ENCODE measurements at places on chromosomes 2 and 18.

DNA sequence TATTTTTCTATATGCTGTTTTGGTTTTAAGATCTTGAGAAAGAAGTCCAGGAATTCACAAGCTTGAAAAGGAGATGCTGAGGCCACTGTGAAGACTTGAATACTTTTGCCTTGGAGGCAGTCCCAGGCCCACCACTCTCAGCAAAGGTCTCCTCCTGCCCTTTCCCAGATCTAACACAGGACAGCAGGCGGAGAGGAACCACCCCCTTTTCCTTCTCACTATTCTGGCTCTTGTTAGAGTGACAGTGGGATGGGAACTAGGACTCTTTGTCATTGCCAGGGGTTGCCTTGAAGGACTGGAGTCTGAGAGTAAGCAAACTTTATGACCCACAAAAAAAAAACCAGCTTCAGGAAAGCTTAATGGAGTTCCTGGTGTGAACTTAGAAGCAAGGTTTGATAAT, 54.7 kb downstream of the E2F6 start:
- DNase-seq: no peak

GRCh38 chr2:75099521-75099922, 99.8 kb downstream of the TACR1 start:
- no peak for DNase-seq

- no peak for DNase-seq
These were observed 47.4 kb downstream of the FSIP2 start for GRCh38 chr2:185785851-185786473.

GRCh38 chr2:151028691-151029176, 232.9 kb downstream of the RBM43 start:
- no peak for DNase-seq

DNA sequence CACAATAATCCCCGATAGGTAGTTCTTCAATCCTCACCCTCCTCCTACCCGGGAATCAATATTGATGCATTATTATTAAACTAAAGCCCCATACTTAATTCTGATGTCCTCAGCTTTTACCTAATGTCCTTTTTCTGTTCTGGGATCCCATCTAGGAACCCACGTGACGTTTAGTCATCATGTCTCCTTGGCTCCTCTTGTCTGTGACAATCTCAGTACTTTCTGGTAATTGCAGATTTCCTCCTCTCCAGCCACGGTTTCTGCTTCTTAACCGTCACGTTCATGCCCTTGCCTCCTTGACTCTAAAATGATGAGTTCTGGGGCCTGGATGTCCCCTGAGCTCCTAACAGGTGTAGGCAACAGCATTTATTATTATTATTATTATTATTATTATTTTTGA, 2.9 kb upstream of the DGKD start:
- no peak for DNase-seq

DNA sequence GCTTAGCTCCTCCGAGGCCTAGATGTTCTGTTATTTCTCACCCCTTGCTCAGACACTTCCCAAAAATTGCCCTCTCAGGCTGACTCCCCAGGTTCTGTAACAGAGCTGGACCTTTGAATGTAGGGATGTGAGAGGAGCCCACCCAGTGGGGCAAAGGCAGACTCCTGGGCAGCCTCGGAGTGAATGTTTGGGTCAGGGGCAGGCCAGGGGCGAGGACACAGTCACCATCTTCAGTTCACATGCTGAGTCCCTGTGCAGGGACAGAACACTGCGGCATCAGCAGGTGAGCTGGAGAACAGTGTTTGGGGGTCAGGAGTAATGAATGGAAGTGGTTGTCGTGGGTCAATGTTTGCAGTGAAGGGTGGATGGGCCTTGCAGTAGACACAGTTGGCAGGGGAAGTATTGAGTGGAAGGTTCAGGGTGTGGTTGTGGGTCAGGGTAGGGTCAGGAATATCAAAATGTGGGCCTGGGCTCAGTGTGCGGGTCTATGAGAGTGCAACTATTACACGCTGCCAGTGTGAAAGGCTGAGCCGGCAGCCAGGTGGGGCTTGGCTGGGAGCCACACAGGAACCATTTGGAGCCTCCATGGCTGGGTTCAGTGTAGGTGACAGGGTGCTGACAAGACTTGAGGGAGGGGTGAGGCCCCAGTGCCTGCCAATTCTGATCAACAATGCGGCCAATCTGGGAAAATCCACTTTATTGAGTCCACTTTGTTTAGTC, 4.4 kb downstream of the IHH start:
- DNase-seq: no peak

GRCh38 chr2:62857139-62857931, 151.8 kb downstream of the EHBP1 start:
- no peak for DNase-seq

DNA sequence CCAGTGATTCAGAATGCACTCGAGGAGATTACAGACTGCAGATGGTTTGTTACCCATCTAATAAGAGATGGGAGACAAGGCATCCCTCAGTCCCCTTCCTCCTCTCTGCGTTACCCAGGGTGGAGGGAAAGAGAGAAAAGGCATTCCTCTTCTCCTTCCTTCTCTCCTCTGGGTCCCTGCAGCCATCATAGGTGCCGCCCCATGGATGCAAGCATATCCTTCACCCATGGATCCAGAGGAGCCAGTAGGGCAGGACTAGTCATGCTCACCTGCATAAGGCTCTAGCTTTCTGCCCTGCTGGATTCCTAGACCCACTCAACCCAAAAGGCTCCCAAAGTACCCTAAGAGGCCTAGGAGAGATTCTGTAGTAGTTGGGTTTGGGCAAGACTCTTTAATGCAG, 20.4 kb downstream of the CMPK2 start:
- no peak for DNase-seq

- DNase-seq: no peak
These were observed 97.5 kb upstream of the CD302 start for GRCh38 chr2:159895258-159896065.

DNA sequence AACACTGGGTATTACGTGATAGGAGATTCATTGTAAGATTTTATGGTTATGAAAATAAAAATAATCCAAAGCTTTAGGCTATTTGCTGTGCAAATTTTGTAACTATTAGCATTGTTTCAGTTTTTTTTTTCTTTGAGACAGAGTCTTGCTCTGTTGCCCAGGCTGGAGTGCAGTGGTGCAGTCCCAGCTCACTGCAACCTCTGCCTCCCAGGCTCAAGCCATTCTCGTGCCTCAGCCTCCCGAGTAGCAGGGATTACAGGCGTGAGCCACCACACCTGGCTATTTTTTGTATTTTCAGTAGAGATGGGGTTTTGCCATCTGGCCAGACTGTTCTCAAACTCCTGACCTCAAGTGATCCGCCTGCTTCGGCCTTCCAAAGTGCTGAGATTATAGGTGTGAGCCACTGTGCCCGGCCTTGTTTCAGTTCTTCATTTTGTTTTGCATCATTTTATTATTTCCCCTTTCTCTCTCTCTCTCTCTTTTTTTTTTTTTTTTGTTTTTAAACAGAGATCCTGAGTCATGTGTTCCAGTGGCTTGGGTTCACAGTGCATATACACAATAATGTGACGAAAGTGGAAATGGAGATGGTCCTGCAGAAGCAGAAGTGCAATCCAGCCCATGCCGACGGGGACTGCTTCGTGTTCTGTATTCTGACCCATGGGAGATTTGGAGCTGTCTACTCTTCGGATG, 25.8 kb downstream of the CASP10 start:
- DNase-seq: no peak

GRCh38 chr2:239566995-239567568, 166.3 kb upstream of the HDAC4 start:
- no peak for DNase-seq

DNA sequence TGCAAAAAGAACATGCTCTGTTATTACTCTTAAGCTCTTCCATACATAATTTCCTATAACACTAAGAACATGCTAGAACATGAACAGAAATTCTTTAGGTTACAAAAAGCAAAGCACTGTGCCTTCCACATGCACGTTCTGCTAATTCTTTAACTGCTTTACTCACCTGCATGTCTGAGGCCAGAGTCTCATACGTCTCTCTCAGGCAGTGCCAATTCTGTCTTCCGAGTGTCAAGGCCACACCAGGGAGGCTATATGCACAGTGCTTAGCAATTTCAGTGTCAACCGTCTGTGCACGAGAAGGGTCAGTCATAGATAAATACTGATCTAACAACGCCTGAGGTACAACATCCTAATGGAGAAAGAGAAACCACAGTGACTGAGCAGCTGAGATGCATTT, 55.1 kb downstream of the PPP4R1 start:
- no peak for DNase-seq

DNA sequence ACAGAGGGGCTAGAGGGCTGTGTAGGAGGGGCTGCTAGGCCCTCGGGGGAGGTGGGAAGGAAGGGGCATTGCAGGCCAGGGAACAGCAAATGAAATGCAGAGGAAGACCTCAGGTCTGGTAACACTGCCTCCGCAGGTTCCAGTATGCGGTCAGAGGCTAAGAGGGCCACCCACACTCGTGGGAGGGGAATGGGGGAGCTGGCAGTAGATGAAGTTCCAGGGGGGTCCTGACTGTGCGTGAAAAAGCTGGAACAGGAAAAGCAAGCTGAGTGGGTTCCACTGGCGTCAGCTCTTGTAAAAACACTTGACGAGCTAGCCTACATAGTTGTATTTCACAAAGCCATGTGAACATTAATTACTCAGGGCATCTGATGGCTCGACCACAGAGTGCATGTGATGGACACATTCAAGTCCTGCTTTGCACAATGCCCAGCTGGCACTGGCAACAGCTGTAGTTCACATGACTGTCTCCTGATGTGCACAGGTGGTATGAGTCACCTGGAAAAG, 29.0 kb upstream of the PTPN4 start:
- no peak for DNase-seq

- no peak for DNase-seq
These were observed 417.1 kb upstream of the SALL3 start for GRCh38 chr18:78562531-78562961.

GRCh38 chr18:63216516-63217311, 102.9 kb downstream of the BCL2 start:
- no peak for DNase-seq

DNA sequence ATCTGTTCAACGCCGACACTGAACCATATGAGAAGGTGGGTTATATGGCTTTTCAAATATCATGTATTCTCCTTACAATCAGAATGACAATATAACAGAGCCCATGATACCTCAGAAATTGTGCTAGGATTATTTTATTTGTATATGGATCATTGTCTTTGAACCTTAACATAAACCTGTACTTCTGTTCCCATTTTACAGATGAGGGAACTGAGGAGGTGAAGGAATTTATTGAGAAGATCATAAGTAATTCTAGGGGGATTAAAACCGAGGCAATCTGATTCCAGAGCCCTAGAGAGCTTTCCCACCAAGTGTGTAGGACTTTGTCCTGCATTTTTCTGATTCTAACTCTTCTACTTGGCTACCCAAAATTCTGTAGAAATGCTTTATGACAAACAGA, 279.8 kb upstream of the FANCL start:
- no peak for DNase-seq

DNA sequence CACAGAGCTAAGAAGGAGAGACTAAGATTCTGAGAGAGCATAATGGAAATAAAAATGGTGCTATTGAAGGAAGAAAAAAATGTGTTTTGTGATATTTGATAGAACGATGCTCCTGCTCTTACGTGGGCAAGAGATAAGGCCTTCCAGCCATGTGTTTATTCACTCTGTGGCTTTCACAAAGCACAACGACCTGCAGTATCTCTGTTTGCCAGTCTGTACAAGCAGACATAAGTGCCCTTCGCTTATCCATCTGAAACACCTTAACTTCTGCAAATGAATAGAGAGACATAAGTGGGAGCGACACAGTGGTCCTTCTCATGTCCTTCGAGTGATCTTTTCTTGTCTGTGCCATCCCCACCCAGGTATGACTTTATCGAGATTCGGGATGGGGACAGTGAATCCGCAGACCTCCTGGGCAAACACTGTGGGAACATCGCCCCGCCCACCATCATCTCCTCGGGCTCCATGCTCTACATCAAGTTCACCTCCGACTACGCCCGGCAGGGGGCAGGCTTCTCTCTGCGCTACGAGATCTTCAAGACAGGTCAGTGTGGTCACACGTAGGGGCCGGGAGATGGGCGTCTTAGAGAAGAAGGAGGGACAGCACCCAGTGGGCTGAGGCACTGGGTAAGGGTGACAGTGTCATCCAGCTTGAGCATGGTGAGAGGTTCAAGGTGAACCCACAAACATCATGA, 33.7 kb downstream of the NRP2 start:
- no peak for DNase-seq

DNA sequence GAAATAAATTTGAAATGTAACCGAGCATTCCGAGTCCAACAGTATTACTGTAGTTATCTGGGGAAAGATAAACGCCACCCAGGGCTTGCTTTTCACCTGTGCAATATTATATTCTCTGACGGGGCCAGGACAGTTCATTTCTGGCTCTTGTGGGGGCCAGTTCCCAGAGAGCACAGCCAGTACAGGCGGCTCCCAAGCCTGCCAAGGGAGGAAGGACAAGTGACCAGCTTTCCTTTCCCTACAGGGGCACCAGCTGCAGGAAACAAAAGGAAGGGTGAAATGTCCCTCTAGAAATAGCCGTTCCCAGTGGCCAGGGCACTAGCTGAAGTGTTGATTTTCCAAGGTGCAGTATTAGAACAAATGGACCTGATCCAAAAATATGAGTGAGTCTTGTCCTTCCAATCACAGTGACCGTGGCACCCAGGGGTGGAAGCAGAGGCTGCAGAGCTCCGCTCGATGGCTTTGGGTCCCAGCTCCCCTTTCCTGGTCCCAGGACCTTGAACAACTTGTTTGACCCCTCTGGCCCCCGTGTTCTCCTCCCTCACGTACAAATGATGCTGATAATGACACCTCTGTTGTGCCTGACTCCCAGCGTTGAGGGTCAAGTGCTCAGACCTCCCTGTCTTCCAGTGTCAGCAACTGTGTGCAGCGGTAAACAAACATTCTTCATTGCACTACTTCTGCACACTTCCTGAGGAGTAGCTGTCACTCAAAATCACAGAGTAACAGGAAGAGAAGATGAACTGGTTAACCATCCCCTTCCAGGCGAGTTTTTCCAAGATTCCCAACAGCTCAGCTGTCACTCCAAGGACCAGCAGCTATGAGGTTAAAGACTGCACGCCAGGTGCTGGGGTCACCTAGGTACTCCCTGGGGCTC, 40.9 kb downstream of the GYPC start:
- no peak for DNase-seq

GRCh38 chr2:118431165-118431517, 342.9 kb downstream of the INSIG2 start:
- no peak for DNase-seq

DNA sequence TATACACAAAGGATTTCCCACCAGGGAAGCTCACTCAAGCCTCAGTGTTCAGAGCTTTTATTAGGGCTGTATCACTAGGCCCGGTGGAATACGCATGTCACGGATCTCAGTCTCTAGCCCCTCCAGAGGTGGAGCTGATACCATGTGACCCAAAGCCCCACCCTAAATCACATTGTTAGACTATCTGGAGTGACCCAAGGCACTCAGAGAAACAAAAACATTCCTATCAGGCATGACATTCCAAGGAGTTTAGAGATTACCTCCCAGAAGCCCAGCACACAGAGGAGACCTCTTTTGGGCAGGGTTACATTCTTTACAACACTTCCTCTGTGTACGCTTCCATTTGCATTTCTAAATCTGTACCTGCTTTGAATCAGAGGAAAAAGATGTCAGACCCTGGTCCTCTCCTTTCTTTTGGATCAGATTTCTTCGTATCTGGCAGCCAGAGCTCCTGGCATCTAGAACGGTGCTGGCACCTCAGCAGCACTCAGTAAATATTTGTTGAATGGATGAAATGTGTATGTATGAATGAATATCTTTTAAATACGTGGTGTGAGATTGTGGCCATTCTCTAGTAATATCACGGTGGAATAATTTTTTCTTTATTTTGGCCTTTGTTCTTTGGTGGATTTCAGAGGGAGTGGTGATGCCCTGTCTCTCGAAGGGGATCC, 37.7 kb upstream of the SMAD2 start:
- DNase-seq: no peak

- no peak for DNase-seq
These were observed 120.5 kb downstream of the GULP1 start for GRCh38 chr2:188412190-188412589.

All from AG09309 (cell line).